ENCODE measurements at places on chromosomes 11 and 22.

DNA sequence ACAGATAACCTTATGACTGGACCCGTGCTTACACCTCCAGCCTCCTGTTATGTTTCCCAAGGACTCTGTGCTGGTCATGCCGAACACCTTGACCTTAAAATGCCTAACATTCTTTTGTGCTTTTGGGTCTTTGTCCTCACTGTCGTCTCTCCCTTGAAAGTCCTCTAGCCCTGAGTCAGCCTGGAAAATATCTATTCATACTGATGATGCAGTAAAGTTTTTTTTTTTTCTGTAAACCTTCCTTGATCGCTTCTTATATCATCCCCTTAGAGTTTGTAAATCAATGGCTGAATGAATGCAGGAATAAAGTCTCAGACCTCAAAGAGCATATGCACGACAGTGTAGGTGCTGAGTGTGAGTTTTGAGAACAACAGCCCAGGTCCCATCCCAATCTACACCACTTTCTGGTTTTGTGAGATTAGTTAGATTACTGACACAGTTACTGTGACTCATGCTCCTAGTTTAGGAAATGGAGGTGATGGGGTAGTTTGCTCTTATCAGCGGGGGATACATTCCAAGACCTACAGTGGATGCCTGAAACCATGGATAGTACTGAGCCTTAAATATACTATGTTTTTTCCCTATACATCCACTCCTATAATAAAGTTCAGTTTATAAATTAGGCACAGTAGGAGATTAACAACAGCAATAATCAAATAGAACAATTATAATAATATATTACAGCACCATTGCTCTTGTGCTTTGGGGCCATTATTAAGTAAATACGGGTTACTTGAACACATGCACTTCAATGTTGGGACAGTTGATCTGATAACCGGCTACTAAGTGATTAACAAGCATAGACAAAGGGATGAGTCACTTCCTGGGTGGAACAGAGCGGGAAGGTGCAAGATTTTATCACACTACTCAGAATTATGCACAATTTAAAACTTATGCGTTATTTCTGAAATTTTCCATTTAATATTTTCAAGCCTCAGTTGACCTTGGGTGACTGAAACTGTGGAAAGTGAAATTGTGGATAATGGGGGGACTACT lies 8.6 kb downstream of the TCN1 start:
- DNase-seq, result peak; percentile 25

DNA sequence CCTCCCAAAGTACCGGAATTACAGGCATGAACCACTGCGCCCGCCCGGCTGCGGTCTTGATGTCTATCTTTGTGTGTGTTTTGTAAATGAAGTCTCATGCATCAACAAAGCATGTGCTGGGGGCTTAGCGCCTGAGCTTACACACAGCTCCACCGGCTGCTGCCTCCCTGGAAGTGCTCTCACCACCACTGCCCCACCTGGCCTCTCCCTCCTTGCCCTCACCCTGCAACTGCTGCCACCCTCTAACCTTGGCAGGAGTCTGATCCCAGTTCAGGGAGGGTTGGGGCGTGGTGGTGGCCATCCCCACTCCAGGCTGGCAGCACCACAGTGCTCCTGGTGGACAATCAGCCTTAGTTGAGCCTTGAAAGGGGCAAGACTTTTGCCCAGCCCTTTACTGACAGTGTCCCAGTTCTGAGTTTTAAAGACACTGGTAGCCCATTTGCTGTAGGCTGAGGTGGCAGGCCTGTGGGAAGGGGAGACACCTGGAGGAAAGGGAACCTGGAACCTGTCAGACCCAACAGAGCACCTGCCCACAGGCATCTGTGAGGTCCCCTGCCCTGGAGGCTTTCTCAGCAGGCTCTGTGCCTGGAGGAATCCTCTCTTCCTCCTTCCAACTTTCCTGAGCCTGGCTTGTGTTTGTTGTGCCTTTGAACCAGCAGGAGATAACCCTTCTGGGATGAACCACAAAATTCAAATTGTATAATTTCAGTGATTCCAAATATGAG lies 42.4 kb upstream of the WEE1 start:
- no peak for DNase-seq

- DNase-seq, result no peak
Measured at GRCh38 chr11:26048271-26048670, 283.7 kb upstream of the ANO3 start.

DNA sequence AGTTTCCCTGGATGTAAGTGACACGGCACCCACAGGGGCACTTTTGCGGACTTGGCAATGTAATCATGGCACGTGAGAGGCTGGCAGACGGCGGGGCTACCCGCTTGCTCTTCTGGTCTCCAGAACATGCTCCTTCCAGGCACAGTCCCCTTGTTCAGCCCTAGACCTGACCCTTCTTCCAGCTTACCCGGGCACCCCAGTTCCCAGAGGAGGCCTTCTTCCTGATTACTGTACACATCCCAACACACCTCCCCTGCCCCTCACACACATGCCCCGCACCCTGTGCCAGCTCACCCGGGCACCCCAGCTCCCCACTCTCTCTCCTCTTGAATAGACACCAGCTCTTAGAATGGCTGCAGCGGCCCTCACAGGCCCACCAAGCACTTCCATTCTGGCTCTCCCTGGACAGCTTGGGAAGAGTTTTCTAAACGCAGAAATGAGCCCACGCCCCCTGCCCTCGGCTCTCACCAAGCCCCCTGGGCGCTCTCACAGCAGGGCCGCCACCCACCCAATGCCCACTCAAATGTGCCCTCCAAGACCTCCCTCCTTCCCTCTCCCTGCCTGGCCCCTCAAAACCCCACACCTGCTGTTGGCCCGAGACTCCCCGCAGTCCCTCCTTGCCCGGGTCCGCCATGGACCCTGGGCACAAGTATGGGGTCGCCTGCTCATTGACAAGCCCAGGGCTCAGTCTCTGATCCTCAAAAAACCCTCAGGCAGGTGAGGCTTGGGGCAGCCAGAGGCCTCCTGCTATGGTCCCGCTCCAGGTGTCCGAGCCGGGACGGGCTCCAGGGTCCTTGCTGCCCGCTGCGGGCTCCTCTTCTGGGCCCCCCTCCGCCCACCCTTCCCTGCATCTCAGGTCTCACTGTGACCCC lies 88.5 kb downstream of the WNT7B start:
- no peak for DNase-seq

DNA sequence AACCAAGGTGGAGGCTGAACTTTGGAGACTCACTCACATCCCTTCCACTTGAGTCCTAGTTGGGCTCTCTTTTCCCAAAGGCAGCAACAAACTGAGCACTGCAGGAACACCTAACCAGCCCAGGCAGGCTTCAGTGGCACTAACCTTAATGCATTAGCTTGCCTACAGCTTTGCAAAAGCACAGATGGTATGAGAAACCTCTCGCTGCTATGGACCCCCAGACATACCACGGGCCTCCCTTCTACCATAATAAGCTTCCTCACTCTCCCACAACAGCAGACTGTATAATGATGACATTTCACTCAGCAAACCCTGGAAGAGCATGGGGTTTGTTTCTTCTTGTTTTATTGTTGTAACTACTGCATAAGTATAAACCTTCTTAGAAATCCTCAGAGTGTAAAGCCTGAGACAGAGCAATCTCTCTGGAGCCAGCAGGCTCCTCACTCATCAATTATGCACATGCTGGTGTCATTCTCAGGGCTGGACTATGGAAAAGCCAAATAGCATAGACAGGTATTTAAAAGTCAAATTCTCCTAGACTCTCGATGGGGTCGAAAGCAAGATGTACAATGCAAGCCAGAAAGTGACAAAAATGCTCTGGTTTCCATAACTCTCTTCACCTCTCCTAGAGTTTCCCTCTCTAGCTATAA lies 167.6 kb downstream of the NXPE2 start:
- DNase-seq, result no peak

DNA sequence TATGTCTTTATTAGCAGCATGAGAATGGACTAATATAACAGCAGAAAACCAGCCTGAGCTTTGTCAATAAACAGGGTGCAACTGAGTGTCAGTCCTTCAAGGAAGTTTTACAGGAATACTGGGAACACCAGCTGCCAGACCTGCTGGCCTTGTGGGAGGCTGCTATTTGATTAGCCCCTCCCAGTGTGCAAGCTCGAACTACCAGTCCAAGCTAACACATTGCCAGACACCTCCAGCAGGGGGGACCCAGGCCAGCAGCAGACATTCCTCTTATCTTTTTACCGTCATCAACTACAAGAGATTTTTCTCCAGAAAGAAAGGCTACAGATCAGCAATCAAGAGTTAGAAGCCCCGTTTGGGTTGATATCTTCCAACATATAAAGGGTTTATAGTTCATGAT lies 942.8 kb upstream of the TENM4 start:
- no peak for DNase-seq

DNA sequence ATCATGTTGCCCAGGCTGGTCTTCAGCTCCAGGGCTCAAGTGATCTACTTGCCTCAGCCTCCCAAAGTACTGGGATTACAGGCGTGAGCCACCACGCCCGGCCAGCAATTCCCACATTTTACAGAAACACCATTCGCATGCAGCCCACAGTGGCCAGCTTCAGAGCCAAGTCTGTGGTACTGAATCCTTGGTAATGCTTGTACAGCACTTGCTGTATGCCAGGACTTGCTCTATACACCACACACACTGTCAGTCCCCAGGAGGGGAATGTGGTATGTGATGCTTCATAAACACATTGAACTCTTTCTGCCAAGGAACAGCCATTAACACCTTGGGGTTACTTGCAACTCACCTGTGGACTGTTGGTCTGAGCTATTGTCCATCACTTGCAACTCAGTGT lies 119.4 kb downstream of the MED15 start:
- DNase-seq, result no peak

DNA sequence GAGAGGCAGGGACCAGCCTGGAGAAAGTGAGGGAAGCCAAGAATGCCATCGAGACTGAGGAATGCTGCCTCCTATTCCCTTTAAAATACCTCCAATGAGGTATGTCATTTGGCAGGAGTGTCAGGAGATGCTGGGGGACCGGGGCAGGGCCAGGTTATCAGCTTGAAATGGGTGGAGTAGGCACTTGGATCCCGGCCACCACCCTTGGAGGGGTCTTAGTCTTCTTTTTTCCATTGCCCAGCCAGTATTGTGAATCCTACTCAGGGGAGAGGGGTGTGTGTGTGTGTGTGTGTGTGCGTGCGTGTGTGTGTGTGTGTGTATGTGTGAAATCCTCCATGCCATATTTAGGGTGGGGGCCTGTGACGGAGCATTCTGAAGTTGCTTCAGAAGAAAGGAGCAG lies 116.2 kb downstream of the ZBTB16 start:
- no peak for DNase-seq

GRCh38 chr11:96761451-96761850 lies 371.6 kb downstream of the JRKL start:
- no peak for DNase-seq

DNA sequence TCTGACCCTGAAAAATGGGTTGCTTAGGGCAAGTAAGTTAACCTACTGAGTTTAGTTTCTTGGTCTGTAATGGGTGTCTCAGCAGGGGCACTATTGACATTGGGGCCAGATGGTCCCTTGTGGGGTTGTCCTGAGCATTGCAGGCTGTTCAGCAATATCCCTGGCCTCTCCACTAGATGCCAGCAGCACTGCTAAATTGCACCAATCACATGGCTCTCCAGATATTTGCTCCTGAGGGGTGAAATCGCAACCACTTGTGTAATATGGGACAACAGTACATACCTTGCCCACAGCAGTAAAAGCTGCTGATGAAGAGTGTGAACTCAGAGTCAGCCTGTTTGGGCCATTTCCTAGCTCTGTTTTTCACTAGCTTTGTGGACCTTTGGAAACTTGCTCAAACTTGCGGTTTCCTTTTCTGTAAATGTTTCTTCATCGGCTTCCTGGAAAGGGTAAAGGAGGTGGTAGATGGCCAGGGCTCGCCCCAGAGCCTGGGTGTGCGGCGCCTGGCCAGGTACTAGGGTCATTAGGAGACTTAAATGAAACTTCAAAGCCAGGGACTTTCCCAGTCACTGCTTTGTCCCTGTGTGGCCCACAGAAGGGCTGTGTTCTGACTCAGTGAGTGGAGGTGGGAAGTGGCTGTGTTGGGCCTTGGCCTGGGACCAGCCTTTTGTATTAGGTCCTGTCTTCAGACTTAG lies 13.0 kb downstream of the NCF4 start:
- no peak for DNase-seq

GRCh38 chr11:46300270-46300669 lies 22.8 kb downstream of the CREB3L1 start:
- no peak for DNase-seq

GRCh38 chr11:117144477-117145392 lies 648 bp downstream of the PAFAH1B2 start:
- DNase-seq, result peak; percentile 30

GRCh38 chr11:15616130-15617105 lies 501.7 kb downstream of the INSC start:
- DNase-seq, result no peak

- DNase-seq, result no peak
Measured at GRCh38 chr11:80635178-80635577, 1194.3 kb upstream of the TENM4 start.

DNA sequence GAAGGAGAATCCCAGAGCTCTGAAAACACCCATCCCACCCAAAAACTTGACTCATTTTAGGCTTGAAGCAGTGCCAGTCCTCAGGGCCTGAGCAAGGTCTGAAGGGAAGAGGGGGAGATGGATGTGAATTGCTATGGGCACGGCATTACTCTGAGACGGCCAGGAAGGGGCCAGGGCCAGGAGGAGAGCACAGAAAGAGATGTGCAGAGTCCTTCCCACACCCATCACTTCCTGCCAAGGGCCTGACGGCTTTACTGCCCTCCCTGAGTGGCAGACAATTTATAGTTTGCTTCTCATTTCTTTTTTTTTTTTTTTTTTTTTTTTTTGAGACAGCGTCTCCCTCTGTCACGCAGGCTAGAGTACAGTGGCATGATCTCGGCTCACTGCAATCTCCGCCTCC lies 22.5 kb downstream of the TAB1 start:
- no peak for DNase-seq

DNA sequence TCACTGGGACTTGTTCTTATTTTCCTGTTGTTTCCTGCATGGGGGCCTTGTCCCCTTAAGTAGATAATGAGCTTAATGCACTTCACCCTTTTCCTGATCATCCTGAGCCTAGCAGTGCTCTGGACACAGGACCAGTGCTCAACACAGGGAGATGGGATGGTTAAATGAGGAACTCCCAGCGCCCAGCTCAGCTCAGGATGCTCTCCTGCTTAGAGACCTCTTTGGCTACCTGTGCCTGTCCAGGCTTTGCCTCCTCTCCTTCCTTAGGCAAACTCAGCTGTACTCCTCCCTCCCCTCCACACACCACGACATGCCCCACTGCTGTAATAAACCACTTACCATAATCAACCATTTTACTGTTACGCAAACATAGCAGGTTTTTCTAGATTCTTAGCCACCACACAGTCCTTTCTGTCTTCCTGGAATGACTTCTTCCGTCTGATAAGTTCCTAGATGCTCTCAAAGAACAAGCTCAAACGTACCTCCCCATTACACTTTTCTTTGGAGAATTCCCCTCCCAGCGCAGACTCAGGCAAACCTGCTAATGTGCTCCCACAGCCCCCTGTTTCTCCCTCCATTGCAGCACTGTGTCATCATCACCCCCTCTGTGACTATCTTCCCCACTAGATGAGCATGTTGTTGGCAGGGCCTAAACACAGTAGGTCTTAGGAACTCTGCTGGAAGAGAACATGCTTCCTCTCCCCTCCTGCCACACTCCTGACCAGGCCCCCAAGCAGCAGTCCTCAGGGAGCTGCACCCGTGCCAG lies 113.6 kb downstream of the MICAL2 start:
- peak; percentile 26 for DNase-seq

Data from activated naive CD4-positive, alpha-beta T cell treated with anti-CD3 and anti-CD28 coated beads, Interleukin-2, amount 10 ng/mL, durations not matched to agents 7 days and 5 days (primary cell).